ENCODE measurements at places on chromosomes 3 and 15.

GRCh38 chr3:190811775-190812480, 50.6 kb downstream of the GMNC start:
- peak; percentile 76 for DNase-seq

GRCh38 chr15:31452595-31453557, 126.2 kb downstream of the KLF13 start:
- no peak for DNase-seq

GRCh38 chr15:35784745-35785144, 238.8 kb upstream of the DPH6 start:
- peak; percentile 9 for DNase-seq

DNA sequence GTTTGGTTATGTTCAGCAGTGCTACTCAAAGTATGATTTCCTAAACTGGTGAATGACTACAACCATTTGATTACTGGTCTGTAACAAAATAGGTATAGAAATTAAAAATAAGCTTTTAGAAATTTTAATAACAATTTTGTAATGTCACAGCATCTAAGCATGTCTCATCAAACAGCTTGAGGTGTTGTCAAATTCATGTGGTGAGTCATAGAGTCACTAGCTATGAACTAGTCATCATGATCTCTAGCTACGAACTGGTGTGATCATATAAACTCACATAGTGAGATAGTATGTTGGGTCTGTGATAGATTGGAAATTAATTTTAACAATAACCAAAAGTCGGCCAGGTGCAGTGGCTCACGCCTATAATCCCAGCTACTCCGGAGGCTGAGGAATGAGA, 213.9 kb upstream of the RBMS3 start:
- DNase-seq = no peak

- no peak for DNase-seq
These were observed 151.6 kb downstream of the CADM2 start for GRCh38 chr3:85110393-85110792.

DNA sequence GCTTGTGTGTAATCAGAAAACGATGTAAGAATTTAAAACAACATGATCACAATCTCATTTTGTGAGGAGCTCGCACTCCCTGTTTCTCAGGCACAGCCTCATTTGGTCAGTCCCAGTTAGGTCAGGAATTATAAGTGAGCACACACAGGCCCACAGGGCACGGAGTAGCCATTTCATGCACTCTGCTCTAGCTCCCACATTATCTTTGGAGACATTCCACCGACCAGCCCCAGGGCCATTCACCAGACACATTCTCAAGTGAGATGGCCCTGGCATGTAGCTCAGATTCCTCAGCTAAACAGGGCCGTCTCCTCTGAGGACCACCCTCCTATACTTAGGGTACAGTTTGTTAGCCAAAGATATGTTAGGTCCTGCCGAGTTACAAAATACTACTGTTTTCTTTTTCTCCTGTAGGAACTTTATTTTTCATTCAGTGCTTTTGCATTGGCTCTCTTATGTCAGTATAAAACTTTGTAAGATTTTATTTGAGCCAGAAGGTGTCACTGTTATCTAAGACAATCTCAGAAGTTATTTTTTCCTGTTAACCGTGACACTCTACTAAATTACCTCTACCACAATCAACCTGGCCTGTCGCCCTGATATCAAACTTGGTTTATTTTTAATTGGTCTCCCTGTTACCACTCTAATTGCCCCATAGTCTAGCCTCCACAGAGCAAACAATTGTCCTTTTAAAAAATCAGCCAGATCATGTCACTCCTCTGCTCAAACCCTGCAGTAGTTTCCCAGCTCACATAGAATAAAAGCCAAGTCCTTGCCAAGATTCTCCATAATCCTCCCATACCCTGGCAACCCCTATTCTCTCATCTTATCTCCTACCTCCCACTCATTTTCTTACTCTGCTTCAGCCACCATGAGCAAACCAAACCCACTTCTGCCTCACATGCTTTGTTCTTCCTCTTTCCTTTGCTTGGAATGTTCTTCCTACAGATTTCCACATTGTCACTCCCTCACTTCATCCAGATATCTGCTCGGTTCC, 105.7 kb downstream of the PPP2R3A start:
- peak; percentile 93 for DNase-seq

- no peak for DNase-seq
These were observed 145.5 kb downstream of the SMAD6 start for GRCh38 chr15:66847565-66847991.

DNA sequence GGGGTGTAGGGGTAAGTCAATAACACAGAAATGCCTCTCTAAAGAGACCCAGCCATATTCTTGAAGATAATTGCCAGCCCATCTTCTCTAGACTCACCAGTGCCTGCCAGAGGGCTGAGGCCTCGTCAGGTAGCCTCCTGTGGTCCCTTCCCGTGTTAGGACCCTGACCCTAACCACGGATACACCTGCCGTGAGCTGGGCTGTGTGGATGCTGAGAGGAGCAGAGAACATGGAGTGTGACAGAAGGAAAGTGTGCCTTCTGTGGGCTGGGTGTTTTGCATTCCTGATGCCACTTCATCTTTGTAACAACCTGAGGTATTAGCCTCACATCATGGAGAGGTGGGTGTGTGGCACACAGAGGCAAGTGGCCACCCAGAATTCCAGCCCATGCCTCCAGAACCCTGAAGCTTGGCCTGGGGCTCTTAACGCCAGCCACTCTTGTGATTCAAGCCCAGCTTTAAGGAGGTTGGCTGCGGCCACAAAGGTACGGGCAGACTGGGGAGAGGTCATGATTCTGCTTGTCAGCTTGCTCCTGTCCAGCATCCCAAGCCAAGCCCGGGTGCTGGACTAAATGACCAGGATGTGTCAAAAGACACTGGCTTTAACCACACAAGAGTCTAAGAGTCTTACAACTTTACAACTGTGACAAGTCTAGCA, 21.1 kb upstream of the ABTB1 start:
- DNase-seq = no peak

DNA sequence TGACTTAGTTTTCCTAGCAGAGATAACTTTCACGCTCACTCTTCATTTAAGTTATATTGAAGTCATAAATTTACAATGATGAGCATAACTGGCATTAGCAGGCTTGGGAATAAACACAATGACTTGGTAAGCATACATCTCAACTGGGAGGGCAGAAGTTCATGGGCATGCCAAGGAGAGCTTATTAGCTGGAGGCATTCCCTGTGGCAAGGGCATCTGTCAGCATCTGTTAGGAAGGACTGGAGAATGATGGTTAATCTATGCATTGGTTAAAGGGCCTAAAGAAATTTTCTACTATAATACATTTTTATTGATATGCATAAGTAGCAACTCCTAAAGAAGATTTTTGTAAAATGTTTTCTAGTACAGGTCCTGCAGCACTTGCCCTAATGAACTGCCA, 52.4 kb downstream of the NEK11 start:
- DNase-seq = no peak

DNA sequence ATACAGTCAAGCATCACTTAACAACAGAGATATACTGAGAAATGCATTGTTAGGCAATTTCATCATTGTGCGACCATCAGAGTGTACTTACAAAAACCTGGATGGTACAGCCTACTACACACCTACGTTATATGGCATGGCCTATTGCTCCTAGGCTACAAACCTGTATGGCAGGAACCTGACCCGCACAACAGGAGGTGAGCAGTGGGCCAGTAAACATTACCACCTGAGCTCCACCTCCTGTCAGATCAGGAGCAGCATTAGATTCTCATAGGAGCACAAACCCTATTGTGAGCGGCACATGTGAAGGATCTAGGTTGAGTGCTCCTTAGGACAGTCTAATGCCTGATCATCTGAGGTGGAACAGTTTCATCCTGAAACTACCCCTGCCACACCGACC, 89.7 kb downstream of the SCAPER start:
- no peak for DNase-seq

- no peak for DNase-seq
These were observed 2.2 kb downstream of the HPS3 start for GRCh38 chr3:149131589-149131988.

DNA sequence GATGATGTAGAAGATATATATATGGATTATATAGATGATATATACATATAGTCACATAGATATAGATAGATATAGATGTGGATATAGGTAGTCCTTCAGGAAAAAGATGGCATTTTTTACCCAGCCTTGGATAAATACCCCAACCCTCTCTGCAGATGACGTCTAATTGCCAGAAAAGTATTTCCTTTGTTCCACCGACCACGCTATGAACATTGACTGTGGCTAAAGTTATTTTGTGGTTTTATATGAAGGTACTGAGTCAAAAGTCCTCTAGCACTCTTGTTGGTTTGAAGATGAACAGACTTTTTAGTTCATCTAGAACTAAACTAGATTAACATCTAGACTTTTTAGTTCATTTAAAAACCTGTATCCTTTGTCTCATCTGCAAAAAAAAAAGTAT, 207.7 kb downstream of the PLOD2 start:
- DNase-seq = no peak

DNA sequence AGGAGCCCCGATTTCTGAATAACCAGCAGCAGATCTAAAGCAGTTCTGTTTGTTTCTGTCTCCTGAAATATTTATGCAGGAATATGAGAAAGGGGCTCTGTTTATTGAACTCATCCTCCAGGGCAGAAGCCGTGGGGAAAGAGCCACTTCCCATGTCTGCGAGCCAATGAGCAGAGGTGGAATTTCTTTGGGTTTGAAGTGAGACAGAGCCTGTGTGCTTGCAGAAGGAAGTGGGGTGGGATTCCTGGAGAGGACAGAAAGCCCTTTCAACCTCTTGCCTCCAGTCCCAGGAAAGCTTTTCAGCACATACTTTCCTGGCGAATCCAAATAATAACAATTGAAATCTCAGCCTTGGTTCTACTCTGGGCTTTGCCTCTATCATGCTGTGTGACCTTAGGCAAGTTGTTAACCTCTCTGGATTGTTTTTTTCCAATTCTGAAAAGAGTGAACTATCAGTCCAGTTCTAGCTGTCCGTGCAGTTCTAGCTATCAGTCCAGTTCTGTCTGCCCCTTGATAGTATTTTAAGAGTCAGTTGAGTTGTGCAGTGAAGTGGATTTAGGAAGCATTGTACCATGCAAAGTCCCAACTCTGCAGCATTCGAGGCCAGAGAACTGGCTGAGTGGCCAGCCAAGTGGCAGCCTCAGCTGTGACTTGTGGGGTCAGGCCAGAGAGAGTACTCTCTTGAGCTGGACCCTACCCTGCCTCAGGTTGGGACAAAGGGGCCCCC, 15.9 kb downstream of the CORO2B start:
- no peak for DNase-seq

GRCh38 chr3:102483556-102483955, 48.7 kb downstream of the ZPLD1 start:
- DNase-seq = no peak

- peak; percentile 1 for DNase-seq
These were observed 234.5 kb downstream of the SATB1 start for GRCh38 chr3:18190646-18191045.

DNA sequence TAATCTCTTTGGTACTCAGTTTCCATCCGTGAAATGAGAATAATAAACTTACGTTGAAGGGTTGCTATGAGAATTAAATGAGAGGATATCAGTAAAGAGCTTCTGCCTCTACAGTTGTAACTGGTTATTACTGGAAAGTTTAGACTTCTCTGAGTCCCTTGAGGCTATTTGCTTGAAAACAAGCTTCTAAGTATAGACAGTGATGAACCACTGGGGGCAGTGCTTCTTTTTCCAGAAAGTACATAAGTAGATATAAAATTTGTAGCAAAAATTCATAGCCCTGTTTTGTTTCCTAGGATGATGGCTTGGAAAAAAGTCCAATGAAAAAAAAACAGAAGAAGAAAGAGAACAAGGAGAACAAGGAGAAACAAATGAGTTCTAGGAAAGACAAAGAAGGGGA, 87.1 kb downstream of the RGMA start:
- no peak for DNase-seq

DNA sequence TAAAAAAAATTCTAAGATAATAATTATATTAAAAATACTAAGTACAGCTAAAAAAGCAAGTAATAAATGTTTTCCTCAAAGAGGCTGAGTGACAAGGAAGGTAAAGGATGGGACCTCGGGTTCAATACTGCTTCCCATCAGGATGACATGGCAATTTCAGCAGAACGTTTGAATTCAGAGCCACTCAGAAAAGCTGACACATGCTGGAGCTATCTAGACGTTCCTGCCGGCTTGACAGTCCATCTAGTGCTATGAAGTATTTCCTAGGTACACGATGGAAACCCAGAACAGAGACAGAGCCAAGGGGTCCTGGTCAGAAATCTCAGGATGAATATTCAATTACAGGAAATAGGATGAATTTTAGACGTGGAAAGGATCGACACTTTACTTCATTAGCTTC, 361.8 kb downstream of the FGF12 start:
- DNase-seq = no peak

DNA sequence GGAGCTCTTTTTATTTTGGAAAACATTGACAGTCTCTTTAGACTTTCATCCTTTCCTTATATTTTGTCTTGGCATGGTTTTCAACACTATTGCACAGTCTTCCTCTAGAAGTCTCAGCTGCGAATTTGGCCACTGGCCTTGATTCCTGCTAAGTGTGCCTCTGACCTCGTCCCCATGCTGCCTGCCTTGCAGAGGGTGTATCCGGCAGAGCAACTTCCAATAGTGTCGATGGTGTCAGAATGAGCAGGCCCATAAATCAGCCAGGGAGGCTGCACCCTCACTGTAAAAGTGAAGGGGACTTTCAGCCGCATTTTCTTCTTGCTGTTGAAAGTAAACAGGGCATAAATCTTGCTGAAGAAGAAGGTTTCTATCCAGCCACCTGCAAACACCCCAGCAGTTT, 336.7 kb upstream of the TRIM42 start:
- DNase-seq = no peak

- DNase-seq = peak; percentile 56
These were observed 160.7 kb downstream of the STAC start for GRCh38 chr3:36540888-36541518.

GRCh38 chr3:123723522-123724168, 138.8 kb upstream of the HACD2 start:
- peak; percentile 92 for DNase-seq

- DNase-seq = no peak
These were observed 10.5 kb downstream of the CAPN7 start for GRCh38 chr3:15216501-15216900.
